Adrenal gland (tissue), 19 donors: ENCODE measurements at places on chromosomes 13 and 19. TPM values are rescaled to one million over a fixed set of nuclear protein-coding genes. Genes with fewer than 3 reads are reported as not detected.
A peak's percentile ranks its signal among the peaks of the same experiment; 100 is the strongest.

DNA sequence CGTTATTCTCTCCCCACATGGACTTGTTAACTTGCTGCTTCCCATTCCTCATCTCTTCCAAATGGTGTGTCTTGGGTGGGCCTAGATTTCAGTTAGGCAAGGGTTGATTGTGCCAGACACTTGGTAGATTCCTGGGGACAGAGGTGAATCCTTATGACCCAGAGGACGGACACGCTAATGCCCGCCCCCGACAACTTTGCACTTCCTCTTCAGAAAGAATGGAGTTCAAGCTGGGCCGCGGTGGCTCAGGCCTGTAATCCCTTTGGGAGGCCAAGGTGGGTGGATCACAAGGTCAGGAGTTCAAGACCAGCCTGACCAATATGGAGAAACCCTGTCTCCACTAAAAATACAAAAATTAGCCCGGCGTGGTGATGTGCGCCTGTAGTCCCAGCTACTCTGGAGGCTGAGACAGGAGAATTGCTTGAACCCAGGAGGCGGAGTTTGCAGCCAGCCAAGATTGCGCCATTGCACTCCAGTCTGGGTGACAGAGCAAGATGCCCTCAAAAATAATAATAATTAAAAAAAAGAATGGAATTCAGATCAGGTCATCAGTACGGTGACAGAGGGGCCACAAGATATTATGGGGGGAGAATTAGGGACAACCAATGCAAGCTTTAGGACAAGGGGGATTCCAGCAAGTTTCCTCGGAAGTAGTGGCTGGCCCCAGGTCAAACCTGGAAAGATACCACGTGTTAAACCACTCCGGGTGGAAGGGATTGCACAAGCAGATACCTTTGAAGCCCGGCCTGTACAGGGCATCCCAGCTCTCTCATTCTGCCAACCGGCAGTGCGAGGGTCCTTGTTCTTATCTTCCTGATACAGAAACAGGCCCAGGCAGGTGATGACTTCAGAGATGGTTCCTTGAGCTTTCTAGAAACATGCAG, 2.7 kb downstream of the MYO9B start:
- no peak for DNase-seq

DNA sequence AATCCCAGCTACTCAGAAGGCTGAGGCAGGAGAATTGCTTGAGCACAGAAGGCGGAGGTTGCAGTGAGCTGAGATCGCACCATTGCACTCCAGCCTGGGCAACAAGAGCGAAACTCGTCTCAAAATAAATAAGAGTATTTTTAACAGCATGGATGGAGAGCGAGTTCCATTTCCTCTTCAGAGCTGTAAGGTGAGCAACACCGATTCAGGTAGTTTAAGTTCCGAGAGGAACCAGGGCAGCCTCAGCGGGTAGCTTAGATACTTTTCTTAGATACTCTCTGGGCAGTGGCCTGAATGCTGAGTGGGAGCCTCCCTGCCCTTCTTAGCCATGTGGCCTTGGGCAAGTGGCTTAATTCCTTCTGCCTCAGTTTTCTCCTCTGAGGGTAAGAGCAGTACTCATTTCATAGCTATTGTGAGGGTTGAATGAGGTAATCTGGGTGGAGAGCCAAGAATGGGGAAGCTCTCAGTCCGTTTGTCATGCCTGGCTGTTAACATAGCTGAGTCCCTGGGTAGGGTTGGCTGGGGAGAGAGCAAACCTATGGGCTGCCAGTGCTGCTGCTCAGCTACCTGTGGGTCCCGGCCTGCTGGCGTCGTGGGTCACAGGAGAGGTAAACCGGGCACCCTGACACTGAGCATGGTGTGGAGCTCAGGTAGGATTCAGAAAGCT, 4.1 kb downstream of the ATP11A start:
- peak; percentile 70 for DNase-seq

DNA sequence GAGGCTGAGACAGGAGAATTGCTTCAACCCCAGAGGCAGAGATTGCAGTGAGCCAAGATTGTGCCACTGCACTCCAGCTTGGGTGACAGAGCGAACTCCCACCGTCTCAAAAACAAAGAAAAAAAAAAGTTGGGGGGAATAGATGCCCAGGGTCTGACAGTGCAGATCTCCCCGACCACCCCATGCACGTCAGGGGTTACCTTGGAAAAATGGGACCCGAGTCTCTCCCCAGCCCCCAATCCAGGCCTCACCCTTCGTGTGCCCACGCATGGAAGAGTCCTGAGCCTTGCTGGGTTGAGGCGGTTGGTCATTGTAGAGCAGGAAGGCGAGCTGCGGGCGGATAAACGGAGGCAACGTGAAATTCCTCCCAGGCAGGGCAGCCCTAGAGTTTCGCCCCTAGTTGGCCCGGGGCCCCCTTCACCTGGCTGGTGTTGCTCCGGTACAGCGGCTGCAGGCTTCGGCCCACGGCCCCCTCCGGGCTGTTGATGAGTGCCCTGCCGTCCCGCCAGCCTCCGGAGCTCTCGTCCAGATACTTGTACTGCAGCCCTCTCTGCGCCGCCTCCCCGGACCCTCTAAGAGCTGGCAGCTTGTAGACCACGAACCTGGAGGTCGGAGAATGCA, 588 bp downstream of the DNASE2 start:
- DNase-seq: no peak

DNA sequence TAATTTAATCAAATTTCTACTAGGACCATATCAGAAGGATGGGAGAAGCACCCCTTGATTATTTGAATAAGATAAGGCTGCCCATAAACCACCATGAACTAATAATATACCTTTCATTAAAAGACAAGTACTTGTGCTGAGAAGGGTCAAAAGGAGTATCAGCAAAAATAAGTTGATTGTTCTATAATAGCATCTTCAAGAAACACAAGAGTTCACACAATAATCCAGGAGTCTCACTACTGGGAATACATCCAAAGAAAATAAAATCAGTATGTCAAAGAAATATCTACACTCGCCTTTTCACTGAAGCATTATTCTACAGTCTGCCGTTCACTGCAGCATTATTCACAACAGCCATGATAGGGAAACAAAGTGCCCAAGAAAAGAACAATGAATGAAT, 1310.1 kb upstream of the PCDH9 start:
- DNase-seq: no peak

DNA sequence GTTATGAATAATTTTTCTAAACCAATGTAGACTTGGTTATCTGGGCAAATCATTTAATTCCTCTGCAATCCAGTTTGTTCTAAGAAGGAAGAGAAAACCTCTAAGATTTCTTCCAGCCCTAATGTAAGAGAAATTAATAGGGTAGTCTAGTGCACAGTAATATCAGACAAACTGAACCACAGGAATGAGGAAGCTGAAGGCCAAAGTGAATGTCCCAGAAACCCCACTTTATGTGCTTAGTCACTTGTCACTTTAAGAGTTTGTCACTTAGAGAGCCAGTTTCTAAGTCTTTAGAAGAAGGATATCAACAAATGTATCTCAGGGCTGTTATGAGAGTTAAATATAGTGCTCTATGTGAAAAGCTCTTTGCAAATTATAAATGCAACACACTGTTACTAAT, 750.6 kb downstream of the DIAPH3 start:
- DNase-seq: no peak

DNA sequence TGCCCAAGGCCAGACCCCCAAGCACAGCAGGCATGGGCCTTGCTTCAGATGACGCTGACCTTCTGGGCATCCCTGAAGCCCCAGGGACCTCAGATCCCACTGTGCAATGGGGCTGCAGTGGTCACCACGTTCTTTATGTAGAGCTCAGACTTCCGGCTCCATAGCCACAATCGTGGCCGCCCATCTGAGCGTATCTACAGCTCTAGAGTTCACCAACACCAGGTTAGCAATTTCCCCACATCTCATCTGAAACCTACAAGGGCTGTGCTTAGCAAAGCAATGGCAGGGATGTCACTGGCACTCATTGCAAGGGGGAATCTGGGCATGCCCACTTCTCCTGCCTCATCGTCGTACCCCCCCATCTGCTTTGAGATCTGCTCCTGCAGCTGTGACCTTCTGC, 384.4 kb upstream of the TSHZ3 start:
- no peak for DNase-seq

GRCh38 chr19:8144273-8144995, 5.0 kb downstream of the FBN3 start:
- no peak for DNase-seq

ATP8A2 gene
- total RNA-seq: 3.2 TPM

SEMA6B gene
- 12.9 TPM for total RNA-seq

- DNase-seq: no peak
Measured at GRCh38 chr19:16374436-16374835, 49.8 kb downstream of the KLF2 start.

DNA sequence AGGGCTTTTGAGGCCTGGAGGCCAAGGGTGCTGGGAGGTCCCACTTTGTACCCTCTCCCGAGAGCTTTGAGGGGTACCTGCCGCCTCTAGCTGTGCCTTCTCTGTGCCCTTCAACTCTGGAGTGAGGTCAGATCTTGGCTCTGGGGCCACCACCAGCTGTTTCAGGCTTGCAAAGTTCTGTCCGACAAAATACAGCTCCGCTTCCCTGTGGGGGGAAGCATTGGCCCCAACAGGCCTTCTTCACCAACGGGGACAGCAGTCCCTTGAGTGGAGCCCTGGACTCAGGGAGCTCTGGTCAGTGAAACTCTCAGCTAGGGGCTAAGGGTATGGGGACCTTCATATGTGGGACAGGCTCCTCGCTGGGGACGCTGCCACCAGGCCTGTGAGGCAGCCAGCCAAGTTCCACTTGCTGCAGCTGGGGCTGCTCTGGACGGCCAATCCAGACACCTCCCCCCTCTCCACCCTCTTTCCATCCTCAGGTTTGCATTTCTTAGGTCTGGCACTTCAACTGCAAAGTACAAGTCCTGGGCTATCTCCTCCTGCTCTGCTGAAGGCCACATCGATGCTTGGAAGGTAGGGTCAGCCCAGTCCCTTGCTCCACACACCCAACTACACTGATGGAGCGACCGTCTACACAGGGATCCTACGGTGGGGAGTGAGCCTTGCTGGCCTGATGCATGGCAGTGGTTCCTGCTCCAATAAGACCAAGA, 46.8 kb downstream of the C13orf46 start:
- peak; percentile 3 for DNase-seq

GRCh38 chr13:98965325-98965724, 12.5 kb downstream of the DOCK9 start:
- DNase-seq: no peak

- no peak for DNase-seq
Measured at GRCh38 chr13:101429733-101430132, 13.4 kb upstream of the NALCN start.

GRCh38 chr19:13396250-13397080, 109.8 kb downstream of the CACNA1A start:
- DNase-seq: peak; percentile 51

GRCh38 chr19:51407511-51408131, 9.8 kb downstream of the SIGLEC10 start:
- DNase-seq: peak; percentile 51

- no peak for DNase-seq
Measured at GRCh38 chr19:36488846-36489117, 579 bp downstream of the ZNF566 start.

C1QTNF9B gene
- total RNA-seq: not detected

DNA sequence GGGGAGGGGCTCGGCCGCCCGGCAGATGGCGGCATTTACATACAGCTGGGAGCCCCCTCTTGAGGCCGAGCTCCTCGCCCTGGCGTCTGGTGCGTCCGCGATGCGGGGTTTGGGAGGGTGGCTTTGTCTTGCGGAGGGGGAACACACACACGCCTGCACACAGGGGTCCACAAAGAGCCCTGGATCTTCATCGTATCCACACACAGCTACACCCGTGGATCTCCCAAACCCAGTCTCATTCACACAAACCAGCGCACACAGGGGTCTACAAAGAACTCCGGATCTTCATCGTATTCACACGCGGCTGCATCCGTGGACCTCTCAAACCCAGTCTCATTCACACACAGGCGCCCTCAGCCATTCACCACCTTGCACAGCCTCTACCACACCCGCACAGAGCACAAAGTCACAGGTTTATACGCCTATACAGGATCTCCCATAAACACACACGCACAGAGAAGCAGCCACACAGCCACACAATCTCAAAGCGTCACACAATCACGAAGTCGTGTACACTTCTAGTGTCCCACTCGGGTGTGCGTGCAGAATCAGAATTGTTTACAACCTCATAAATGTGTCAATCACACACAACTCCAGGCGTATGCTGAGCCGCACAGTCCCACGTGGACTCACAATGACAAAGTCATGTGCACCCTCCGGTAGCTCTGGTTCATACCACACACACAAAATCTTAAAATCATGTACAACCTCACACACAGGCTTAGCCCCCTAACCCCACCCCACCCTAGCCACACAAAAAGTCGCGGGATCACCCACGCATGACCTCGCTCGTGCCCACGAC, 550 bp upstream of the DLL3 start:
- no peak for DNase-seq

DNA sequence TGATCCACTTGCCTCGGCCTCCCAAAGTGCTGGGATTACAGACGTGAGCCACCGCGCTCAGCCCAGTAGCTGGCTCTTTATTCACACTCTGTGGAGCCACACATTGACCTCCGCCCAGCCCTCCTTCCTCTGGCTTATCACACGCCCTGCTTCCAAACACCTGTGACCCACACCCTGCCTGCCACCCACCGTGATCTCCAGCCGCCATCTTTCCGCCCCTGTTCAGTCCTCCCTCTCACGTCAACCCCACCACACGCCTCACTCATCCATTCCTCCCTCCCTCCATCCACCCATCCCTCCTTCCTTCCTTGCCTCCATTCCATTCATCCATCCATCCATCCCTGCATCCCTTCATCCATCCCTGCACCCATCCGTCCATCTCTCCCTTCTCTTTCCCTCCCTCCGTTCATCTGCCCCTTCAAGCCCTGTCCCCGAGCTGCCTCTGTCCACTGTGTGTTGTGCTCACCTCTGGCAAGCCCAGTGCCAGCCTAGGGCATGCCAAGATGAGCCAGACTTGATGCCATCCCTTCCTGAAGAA, 17.6 kb downstream of the ZNF296 start:
- DNase-seq: no peak

GRCh38 chr13:84821261-84821660, 939.0 kb upstream of the SLITRK1 start:
- no peak for DNase-seq

DNA sequence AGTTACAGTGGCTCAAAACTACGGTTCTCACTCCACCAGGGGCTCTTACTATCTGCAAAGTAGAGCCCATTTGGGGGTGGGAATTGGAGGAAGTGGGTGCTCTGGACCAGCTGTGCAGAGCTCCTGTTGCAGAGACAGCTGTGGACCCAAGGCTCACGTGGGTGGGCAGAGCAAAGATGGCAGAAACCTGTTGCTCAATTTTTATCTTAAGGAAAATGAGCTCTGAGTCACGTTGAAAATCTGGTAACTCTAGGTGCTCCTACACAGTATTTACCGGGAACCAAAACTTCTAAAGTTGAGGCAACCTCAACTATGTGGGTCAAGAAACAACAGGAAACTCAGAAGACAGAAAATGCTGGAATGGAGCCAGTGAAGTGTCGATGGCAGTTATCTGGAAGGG, 30.2 kb upstream of the SLC15A1 start:
- no peak for DNase-seq

GRCh38 chr13:73954808-73955207, 179.4 kb downstream of the KLF12 start:
- DNase-seq: no peak

DNA sequence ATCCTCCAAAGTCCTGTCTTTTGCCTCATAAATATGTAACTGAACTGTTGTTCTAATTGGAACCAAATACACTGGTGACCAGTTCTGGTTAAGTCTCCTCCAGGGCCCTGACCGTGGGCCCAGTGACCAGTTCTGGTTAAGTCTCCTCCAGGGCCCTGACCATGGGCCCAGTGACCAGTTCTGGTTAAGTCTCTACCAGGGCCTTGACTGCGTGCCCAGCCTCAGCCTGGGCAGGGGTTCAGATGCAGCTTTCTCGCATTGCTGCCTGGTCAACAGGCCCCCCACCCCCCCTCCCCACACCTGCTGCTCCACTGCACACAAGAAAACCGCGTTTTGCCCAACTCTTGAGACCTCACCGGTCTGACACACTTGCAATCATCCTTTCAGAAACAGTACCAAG, 3.8 kb upstream of the GRTP1 start:
- no peak for DNase-seq

KIR3DL1 gene
- not detected for total RNA-seq
